ENCODE measurements at places on chromosomes 3 and 15. TPM values are rescaled to one million over a fixed set of nuclear protein-coding genes. Genes with fewer than 3 reads are reported as not detected.

GRCh38 chr15:39948817-39949216 is 14.9 kb downstream of the EIF2AK4 start:
- H3K27me3 ChIP-seq = no peaks in the 10 kb centered on the region
- peaks cover 8% of the 10 kb centered on the region for H3K4me1 ChIP-seq
- DNase-seq = no peak
- H3K4me3 ChIP-seq = no peak overlapping the region

DNA sequence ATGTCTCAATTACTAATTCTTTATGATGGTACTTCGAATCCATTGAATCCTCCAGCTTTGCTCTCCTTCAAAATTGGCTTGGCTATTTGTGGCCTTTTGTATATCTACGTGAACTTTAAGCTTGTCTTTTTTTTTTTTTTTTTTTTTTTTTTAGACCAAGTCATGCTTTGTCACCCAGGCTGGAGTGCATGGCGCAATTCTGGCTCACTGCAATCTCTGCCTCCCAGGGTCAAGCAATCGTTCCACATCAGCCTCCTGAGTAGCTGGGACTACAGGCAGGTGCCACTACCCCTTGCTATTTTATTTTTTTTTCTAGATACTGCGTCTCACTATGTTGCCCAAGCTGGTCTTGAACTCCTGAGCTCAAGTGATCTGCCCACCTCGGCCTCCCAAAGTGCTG is 7.7 kb upstream of the DIPK2A start:
- H3K36me3 ChIP-seq = peaks cover 2% of the 10 kb centered on the region
- no peaks in the 10 kb centered on the region for H3K4me1 ChIP-seq
- no peak overlapping the region for H3K4me3 ChIP-seq
- no peak overlapping the region for H3K27ac ChIP-seq
- DNase-seq = no peak

IMPG2 gene
- total RNA-seq = 0.59 TPM

ACOX2 gene
- 31.0 TPM for total RNA-seq

TMEM42 gene
- 18.8 TPM for total RNA-seq

DNA sequence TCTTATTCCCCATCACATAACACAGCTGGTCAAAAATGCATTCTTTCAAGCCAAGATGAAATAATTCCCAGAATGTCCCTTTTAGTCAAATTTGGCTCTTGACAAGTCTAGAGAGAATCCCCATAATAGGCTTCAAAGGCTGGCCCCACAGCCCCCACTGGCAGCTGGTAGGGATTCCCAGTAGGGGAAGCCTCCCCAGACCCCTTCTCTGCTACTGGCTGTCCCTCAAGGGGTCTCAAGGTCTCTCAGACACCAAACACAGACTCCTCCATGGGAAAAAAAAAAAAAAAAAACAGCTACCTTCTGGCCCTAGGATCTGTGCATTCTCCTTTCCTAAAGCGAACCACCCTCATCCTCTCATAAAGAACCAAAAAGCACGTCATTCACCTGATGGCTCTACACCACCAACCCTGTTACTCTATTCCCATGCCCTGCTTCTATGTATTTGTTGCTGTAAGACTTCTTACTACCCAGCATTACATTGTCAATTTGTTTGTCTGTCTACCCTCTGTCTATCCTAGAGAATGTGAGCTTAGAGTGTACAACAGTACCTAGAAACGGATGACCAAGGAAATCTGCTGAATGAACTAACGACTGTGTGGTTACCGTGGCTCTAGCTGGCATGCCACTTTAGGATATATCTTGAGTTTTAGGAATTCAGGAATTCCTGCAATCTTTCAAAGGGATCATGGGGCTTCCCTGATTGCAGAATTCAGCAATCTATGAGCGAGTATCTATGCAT is 164.1 kb upstream of the NSMCE3 start:
- H3K36me3 ChIP-seq = no peaks in the 10 kb centered on the region
- peaks cover 12% of the 10 kb centered on the region for H3K4me1 ChIP-seq
- H3K27ac ChIP-seq = no peak overlapping the region
- DNase-seq = no peak

- DNase-seq = no peak
- no peak overlapping the region for H3K4me3 ChIP-seq
- no peak overlapping the region for H3K27ac ChIP-seq
- peaks cover 5% of the 10 kb centered on the region for H3K27me3 ChIP-seq
- H3K4me1 ChIP-seq = peaks cover 7% of the 10 kb centered on the region
- H3K36me3 ChIP-seq = no peaks in the 10 kb centered on the region
Observed at GRCh38 chr3:54822206-54822605, 105.7 kb downstream of the LRTM1 start.

LIPH gene
- 0.18 TPM for total RNA-seq
